ENCODE measurements at places on chromosomes 4 and X. TPM values are rescaled to one million over a fixed set of nuclear protein-coding genes. Genes with fewer than 3 reads are reported as not detected.

GRCh38 chr4:172758586-172759340 is 409.8 kb upstream of the GALNT7 start:
- DNase-seq: peak; percentile 47

GRCh38 chrX:72046447-72046846 is 85.3 kb downstream of the RTL5 start:
- DNase-seq: no peak

Gene PABPC1L2B
- not detected for polyA plus RNA-seq

Gene L1CAM
- polyA plus RNA-seq: 13.3 TPM

Gene FHDC1
- 0.32 TPM for polyA plus RNA-seq
